ENCODE measurements at places on chromosomes 3 and 15.

DNA sequence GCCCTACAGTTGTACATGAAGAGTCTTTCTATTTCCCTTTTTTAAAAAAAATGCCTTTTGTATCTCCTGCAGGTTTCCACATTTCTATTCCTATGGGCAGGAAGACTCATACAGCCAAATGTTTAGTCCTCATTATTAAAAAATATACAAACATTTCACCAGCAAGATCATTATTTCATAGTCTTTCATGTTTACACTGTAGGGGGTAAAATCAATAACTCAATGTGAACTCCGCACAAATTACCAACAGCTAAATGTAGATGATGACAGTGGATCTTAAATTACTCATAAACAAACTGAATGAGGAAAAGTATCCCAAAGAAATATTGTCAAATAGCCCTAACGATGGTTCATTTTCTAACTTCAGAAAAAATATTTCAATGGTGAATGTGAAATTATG, 99.5 kb downstream of the MAGI1 start:
- no peak for DNase-seq

DNA sequence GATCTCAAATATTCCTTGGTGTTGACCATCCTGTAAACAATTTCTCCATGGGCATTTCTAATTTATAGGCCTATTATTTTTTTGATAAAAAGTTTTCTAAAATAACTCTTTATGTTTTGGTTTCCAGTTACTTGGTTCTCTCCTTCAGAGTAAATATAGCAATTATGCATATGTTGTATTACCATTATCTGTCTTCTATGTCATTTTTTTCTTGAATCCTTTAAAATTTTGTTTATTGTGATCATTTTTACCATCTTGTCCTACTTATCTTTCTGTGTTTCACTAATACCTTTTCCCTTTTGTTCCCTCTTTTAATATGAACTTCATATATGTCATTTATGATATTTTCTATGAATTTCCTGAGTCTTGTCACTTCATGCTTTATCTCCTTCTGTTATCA, 341.1 kb downstream of the PDCD6IP start:
- no peak for DNase-seq

GRCh38 chr3:13484851-13485590, 4.9 kb downstream of the HDAC11 start:
- DNase-seq = no peak

DNA sequence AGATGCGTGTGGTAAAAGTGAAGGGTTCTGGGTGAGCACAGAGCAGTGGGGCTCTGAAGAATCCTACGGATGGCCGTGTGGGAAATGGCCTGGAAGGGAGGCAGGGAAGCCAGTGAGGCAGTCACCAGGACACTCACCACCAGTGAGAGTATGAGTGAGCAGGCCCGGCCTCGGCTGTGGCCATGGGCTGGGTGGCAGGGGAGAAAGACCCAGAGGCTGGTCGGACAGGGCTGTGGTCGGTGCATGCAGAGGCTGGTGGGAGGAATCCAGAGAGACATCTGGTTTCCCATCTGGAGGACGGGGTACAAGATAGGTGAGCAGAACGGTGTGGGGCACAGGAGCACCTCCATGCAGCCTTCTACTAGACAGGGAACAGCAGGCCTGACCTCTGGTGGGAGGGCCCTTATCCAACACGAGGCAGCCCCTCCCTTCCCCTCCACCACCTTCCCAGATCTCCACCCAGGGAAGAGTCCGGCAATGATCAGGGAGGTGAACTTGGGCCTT, 10.1 kb downstream of the PCSK6 start:
- no peak for DNase-seq

DNA sequence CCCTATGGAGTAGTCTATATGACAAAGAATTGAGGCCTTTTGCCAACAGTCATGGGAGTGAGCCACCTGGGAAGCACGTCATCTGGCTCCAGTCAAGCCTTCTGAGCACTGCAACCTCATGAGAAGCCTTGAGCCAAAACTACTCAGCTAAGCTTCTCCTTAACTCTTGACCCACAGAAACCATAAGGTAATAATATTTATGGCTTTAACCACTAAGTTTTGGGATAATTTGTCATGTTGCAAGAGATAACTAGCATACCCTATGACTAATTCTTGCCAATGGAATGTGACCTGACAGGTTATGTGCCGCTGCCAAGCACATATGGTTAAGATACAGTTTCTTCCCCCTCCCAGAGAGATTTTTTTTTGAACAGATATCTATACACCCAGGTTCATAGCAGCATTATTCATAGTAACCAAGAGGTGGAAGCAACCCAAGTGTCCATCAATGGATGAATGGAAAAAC, 11.8 kb upstream of the SLC6A11 start:
- no peak for DNase-seq

DNA sequence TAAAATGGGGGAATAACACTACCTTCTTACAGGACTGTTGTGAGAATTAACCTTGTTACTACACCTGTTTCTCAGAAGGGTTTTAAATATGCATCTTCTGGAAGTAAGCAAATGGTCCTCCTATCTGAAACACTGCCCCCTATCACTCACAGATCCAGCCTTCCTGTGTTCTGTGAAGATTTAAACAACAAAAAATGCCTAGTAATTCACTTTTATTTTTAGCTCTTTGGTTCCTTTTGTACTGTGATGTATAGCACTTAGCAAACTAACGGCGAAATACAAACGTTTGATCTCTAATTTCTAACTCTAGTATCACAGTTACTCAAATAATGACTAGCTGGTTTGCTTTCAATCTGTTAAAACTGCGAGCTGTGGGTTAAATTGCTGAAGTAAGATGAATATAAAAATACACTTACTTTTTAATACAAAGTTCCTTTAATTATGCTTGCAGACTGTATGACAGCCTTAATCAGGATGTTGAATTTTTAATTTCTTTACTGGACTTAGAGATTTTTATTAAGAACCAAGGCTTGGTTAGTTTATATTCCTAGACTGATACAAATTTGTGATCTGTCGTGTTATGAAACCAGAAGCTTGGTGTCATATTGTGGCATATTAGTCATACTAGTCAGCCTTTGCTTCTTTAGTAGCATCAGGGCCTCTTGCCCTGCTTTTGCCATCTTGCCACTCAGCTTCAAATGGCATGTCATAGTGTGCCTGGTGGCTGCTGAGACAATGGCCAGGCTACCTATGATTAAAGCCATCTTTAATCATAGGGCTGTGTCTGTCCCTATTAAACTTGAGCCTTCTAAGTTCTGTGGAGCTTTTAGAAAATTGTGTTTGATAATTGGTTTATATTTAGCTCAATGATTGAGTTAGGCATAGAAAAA, 9.2 kb downstream of the EIF3J start:
- no peak for DNase-seq

Measured in activated naive CD4-positive, alpha-beta T cell (primary cell).